ENCODE measurements at places on chromosomes 7 and 10. TPM values are rescaled to one million over a fixed set of nuclear protein-coding genes. Genes with fewer than 3 reads are reported as not detected.

- H3K27ac ChIP-seq, result no peak overlapping the region
- DNase-seq, result no peak
- H3K36me3 ChIP-seq, result no peaks in the 10 kb centered on the region
These were observed 314.4 kb downstream of the ANKRD30A start for GRCh38 chr10:37439826-37440225.

- H3K27ac ChIP-seq, result no peak overlapping the region
- no peaks in the 10 kb centered on the region for H3K36me3 ChIP-seq
- no peak for DNase-seq
- no peaks in the 10 kb centered on the region for H3K4me1 ChIP-seq
- H3K27me3 ChIP-seq, result peaks cover 24% of the 10 kb centered on the region
- no peak overlapping the region for H3K4me3 ChIP-seq
These were observed 95.0 kb downstream of the SH2D4B start for GRCh38 chr10:80632742-80633141.

GRCh38 chr7:82162289-82162688 lies 281.3 kb downstream of the CACNA2D1 start:
- H3K4me3 ChIP-seq, result no peak overlapping the region
- no peaks in the 10 kb centered on the region for H3K36me3 ChIP-seq
- H3K27ac ChIP-seq, result no peak overlapping the region
- H3K4me1 ChIP-seq, result no peaks in the 10 kb centered on the region

DNA sequence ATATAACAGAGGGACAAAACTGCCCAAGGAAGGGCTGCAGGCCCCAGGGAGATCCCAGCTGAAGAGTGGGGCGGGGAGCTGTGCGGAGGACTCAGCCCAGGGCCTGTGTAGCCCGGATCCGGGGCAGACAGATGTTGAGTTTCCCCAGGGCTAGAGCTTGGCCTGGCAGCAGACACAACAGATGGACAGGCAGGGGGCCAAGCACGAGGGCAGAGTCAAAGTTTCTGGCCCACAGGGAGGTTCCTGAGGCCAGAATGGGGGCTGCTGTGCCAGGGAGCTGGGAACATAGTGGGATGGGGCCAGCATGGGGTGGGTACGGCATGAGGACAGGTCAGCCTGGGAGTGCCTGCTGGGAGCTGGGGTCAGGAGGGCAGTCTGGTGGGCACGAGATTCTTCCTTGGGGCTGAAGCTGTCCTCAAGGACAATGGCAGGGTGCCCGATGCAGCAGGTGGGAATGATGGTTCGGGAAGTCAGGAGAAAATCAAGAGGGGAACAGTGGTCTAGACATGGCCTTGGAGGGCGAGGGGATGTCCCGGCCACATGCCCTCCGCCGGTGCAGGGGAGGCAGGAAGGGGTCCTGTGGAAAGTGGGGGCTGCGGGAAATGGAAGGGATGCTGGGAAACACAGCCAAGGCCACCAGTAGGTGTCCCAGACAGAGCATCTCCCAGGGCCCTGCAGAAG lies 519.1 kb upstream of the FOXK1 start:
- DNase-seq, result no peak
- peaks cover 12% of the 10 kb centered on the region for H3K27me3 ChIP-seq
- H3K27ac ChIP-seq, result no peak overlapping the region
- no peaks in the 10 kb centered on the region for H3K36me3 ChIP-seq
- H3K4me3 ChIP-seq, result no peak overlapping the region

DNA sequence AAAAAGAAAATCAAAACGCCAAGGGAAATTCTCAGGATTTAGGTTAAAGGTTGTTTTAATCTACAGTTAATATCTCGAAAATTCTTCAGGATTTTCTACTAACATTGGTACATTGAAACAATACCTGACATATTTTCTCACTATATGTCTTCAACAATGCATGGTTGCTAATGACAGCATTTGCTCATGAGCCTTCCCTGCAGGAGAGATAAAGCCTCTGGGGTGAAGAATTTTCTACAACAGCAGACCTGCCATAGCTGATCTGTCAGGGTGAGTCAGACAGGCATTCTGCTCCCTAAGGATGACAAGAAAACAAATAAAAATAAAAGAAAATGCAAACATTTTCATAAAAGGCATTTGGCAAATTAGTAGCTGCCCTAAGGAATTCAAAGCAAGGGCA lies 11.7 kb upstream of the GPR37 start:
- H3K4me1 ChIP-seq, result no peaks in the 10 kb centered on the region
- H3K36me3 ChIP-seq, result no peaks in the 10 kb centered on the region
- H3K27me3 ChIP-seq, result peaks cover 39% of the 10 kb centered on the region
- H3K4me3 ChIP-seq, result no peak overlapping the region
- no peak for DNase-seq

GRCh38 chr10:103145860-103146466 lies 47.1 kb downstream of the NT5C2 start:
- no peak for DNase-seq
- H3K27me3 ChIP-seq, result no peaks in the 10 kb centered on the region
- peaks cover 15% of the 10 kb centered on the region for H3K4me1 ChIP-seq
- no peak overlapping the region for H3K4me3 ChIP-seq
- H3K36me3 ChIP-seq, result peaks cover 2% of the 10 kb centered on the region

DNA sequence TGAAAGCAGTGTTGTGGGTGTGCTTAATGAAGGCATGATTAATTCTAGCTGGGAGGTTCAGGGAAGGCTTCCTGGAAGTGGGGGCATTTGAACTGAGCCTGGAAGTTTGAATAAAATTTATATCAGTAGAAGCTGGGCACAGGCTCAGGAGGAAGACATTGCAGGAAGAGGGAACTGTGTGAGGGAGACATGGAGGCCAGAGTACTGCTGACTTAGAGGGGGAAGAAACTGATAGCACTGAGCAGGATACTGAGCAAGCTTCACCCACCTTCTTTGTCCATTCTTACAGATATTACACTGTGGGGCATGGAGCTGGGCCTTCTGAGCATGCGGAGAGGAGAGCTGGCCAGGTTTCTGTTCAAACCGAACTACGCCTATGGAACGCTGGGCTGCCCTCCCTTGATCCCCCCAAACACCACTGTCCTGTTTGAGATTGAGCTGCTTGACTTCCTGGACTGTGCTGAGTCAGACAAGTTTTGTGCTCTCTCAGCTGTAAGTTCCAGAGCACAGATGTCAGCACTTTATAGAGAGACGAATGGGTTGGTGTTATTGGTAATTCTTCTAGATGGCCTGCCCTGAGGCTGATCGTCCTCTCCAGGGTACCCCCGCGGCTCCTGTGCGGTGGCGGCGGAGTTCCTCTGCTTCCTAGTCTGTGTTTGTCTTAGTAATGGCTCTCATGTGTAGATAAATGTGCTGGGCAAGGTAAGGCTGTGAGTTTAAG lies 2.1 kb downstream of the FKBP6 start:
- H3K4me3 ChIP-seq, result no peak overlapping the region
- DNase-seq, result no peak
- H3K27me3 ChIP-seq, result peaks cover 19% of the 10 kb centered on the region

DNA sequence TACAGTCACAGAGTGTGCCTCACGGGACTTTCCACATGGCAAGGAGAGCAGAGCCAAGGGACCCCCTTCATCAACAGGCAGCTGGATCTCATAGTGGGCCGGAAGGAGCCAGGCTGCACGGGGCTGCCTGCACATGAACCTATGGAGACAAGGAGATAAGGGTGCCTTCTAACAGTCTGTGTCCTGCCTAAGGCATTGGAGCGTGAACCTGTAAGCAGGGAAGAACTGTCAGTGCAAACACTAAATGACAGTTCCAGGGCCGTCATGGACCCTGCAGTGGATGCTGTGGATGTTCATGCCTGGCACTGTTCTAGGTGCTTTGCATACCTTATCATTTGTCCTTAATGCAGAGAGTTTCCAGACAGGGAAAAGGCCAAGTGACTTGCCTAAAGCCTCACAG lies 85.9 kb downstream of the WIPF3 start:
- H3K4me1 ChIP-seq, result no peaks in the 10 kb centered on the region
- no peak overlapping the region for H3K27ac ChIP-seq
- DNase-seq, result no peak
- H3K4me3 ChIP-seq, result no peak overlapping the region

- no peak overlapping the region for H3K27ac ChIP-seq
- no peak overlapping the region for H3K4me3 ChIP-seq
- H3K4me1 ChIP-seq, result peaks cover 2% of the 10 kb centered on the region
- H3K36me3 ChIP-seq, result peaks cover 7% of the 10 kb centered on the region
These were observed 31.6 kb upstream of the AKR1C1 start for GRCh38 chr10:4931587-4931986.

DNA sequence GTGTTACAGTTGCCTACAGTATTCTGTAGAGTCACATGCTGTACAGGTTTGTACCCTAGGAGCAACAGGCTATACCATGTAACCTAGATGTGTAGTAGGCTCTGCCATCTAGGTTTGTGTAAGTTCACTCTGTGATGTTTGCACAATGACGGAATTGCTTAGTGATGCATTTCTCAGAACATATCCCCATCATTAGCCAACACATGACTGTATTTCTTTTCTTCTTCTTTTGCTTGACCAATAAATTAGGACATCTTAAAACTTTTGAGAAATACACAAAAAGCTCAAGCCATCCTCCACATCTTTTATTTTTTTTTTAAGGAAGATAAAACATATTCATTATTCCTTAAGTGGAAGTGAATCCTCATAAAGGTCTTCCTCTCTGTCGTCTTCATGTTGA lies 5.4 kb upstream of the PFKFB3 start:
- no peaks in the 10 kb centered on the region for H3K27me3 ChIP-seq
- H3K36me3 ChIP-seq, result peaks cover 2% of the 10 kb centered on the region
- no peak for DNase-seq
- H3K4me3 ChIP-seq, result no peak overlapping the region
- no peak overlapping the region for H3K27ac ChIP-seq
- peaks cover 35% of the 10 kb centered on the region for H3K4me1 ChIP-seq

DNA sequence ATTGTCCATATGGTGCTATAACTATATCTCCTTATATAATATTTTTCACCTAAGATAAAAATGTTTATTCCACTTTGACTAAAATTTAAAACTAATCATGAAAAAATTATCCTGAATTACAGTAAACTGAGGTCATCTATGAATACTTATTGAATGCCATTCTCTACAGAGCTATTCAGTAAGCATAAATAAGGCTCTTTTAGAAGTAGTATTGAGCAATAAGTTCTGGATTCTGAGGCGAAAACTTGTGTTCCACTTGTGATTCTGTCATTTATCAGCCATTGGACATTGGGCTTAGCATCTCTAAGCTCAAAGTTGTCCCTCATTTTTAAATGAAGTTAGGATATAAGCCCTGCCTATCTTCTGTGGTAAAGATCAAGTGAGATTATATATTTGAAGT lies 130.8 kb downstream of the WNT2 start:
- no peak overlapping the region for H3K4me3 ChIP-seq
- H3K27me3 ChIP-seq, result no peaks in the 10 kb centered on the region
- no peaks in the 10 kb centered on the region for H3K4me1 ChIP-seq
- peaks cover 2% of the 10 kb centered on the region for H3K36me3 ChIP-seq
- H3K27ac ChIP-seq, result no peak overlapping the region

- H3K27ac ChIP-seq, result no peak overlapping the region
- DNase-seq, result no peak
- H3K36me3 ChIP-seq, result no peaks in the 10 kb centered on the region
- peaks cover 3% of the 10 kb centered on the region for H3K4me1 ChIP-seq
- H3K4me3 ChIP-seq, result no peak overlapping the region
These were observed 69.7 kb upstream of the EMX2 start for GRCh38 chr10:117472872-117473271.

GRCh38 chr7:151016942-151017341 lies 7.4 kb downstream of the ATG9B start:
- H3K36me3 ChIP-seq, result peaks cover 3% of the 10 kb centered on the region
- H3K27ac ChIP-seq, result peak overlapping the region; percentile 98
- DNase-seq, result no peak
- H3K4me3 ChIP-seq, result peak overlapping the region; percentile 94
- peaks cover 50% of the 10 kb centered on the region for H3K4me1 ChIP-seq
- H3K27me3 ChIP-seq, result peaks cover 9% of the 10 kb centered on the region

- H3K27ac ChIP-seq, result no peak overlapping the region
- H3K4me3 ChIP-seq, result no peak overlapping the region
- no peaks in the 10 kb centered on the region for H3K4me1 ChIP-seq
- no peaks in the 10 kb centered on the region for H3K27me3 ChIP-seq
These were observed 233.4 kb downstream of the PTN start for GRCh38 chr7:137110091-137110509.

GRCh38 chr10:132257271-132257670 lies 50.5 kb downstream of the STK32C start:
- no peak for DNase-seq
- peaks cover 17% of the 10 kb centered on the region for H3K4me1 ChIP-seq
- H3K27ac ChIP-seq, result no peak overlapping the region
- no peak overlapping the region for H3K4me3 ChIP-seq
- H3K36me3 ChIP-seq, result no peaks in the 10 kb centered on the region

GRCh38 chr10:5804386-5804785 lies 8.8 kb downstream of the GDI2 start:
- H3K4me3 ChIP-seq, result no peak overlapping the region
- peaks cover 2% of the 10 kb centered on the region for H3K36me3 ChIP-seq
- DNase-seq, result no peak
- no peaks in the 10 kb centered on the region for H3K27me3 ChIP-seq

DNA sequence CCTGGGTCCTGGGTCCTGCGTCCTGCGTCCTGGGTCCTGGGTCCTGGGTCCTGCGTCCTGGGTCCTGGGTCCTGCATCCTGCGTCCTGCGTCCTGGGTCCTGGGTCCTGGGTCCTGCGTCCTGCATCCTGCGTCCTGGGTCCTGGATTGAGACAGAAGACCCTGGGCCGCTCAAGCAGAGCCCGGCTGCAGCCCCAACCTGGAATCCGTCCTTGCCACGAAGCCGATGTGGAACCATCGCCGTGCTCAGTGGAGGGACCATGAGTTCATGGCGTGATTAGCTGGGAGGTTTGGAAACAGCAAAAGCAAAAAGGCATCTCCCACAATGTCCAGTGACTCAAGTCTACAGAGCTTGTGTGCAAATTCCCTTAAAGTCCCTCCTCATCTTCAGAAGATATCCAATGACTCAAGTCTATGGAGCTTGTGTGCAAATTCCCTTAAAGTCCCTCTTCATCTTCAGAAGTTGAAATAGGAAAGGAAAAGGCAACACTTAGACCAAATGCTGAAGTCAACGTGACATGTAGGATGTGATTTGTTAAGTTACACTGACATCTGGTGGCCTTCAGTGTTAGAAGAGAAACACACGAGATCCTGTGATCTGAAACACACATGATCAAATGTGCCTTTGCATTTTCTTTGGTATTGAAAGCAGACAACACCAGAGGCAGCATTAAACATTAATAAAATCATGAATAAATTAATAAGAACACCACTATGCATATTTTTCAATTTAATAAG lies 179.9 kb downstream of the PTPRN2 start:
- no peak for DNase-seq
- H3K4me3 ChIP-seq, result no peak overlapping the region
- no peak overlapping the region for H3K27ac ChIP-seq

Gene FAM237B
- not detected for total RNA-seq

Gene BMPER
- total RNA-seq, result 0.35 TPM

Gene ADAM8
- 157 TPM for total RNA-seq

Gene SGCE
- 0.65 TPM for total RNA-seq

Gene LAMB4
- total RNA-seq, result not detected

Gene TUBB8
- not detected for total RNA-seq

Gene TAS2R41
- total RNA-seq, result 0.52 TPM

Gene CYP3A5
- total RNA-seq, result not detected

Gene CYP2C9
- total RNA-seq, result not detected

Gene TMEM130
- total RNA-seq, result 0.22 TPM

Gene FEZF1
- total RNA-seq, result not detected

Gene HOXA5
- total RNA-seq, result 0.26 TPM

Gene AKR1C8
- total RNA-seq, result 0.87 TPM

Measured in T-helper 17 cell (primary cell).